ENCODE measurements at places on chromosomes 5 and 9.

GRCh38 chr5:154477382-154478223 is 424 bp downstream of the HAND1 start:
- DNase-seq = no peak

DNA sequence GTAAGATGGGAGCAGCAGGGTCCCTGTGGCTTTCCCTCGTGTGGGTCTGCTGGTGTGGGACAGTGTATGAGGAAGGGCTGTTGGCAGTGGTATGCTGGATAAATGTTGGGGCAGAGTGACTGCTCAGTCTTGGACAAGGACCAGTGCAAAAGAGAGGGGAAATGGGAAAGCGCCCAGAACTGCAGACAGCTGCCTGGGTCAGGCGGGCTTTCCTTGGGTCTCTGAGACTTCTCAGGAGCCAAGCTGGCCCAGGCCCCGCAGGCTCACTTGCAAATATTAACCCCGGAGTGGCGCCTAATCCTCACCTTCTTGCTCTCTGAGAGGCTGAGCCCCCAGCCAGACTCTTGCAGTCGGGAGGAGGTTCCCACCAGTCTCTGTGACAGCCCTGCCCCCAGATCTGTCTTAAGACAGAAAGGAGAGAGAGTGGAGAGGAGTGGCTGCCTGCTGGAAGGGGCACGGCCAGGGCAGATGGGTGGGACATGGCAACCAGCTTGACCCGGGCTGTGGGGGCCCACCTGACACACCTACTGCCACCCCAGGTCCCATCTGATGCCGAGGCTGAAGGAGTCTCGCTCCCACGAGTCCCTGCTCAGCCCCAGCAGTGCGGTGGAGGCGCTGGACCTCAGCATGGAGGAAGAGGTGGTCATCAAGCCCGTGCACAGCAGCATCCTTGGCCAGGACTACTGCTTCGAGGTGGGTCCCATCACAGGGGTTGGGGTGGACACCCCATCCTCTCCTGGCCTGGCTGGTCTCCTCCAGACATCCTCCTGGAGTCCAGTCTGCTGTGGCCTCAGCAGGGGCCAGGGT is 105.2 kb downstream of the DAB2IP start:
- no peak for DNase-seq

GRCh38 chr9:73148447-73148937 is 3.2 kb upstream of the ANXA1 start:
- no peak for DNase-seq

DNA sequence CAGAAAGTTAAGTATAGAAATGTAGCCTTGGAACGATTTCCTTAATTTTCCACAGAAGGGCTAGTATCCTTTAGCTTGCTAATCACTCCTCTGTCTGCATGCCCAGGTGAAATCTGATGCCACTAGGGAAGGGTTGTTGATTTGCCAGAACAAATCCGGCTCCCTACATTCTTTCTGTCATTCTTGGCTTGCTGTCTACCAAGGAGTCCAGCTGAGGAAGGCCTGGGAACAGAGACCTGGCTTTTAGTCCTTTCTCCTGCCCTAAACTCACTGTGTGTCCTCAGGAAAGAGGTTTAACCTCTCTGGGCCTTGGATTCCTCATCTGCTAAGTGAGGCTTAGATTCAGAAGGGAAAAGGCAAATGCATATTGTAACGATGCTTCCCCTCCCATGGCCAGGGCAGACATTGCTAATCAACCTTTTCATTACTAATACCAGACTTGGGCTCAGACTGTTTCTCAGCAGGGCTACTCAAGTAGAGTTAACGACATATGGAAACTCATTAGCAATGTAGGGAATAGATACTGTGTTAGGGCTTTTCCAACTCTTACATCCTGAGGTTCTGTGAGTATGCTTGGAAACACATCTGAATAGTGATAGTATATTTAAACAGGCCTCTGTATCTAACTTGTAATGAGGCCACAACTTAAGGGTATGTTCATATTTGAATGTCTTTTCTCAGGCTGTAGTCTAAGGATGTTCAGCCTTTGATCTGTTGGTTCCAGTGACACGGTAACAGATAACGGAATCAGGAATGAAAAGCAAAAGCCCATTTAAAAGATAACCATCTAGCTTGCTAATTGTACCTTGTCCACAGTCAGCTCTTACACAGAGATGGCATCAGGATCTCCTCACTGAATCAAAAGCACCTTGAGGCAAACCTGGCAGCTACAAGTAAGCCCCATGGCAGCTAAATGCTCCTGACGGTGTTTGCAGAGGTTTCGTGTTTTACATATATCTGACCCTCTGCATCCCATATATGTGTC is 4.1 kb downstream of the GALNT10 start:
- no peak for DNase-seq

DNA sequence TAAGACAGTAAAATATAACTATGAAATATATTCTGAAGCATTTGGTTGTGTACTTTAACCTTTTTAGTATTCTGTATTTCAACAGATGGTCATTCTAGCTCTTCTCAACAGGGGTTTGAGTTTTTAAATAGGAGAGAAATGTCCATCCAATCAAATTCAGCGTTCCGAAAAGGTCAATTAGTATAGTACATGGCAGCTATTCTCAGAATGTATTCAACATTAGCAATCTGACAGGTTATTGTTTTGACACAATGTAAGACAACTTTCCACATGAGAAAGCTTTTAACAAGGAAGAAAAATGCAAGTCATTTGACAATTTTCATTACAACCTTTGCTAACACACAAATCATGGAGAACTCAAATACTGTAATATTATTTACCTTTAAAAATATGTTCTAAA is 996.3 kb upstream of the CDH10 start:
- DNase-seq = no peak

- no peak for DNase-seq
Measured at GRCh38 chr5:94748212-94748611, 129.7 kb downstream of the SLF1 start.

- no peak for DNase-seq
Measured at GRCh38 chr5:172336676-172337285, 53.2 kb upstream of the UBTD2 start.

GRCh38 chr5:78920604-78921003 is 64.5 kb downstream of the ARSB start:
- DNase-seq = no peak

GRCh38 chr5:32123058-32123805 is 50.9 kb downstream of the GOLPH3 start:
- DNase-seq = no peak

DNA sequence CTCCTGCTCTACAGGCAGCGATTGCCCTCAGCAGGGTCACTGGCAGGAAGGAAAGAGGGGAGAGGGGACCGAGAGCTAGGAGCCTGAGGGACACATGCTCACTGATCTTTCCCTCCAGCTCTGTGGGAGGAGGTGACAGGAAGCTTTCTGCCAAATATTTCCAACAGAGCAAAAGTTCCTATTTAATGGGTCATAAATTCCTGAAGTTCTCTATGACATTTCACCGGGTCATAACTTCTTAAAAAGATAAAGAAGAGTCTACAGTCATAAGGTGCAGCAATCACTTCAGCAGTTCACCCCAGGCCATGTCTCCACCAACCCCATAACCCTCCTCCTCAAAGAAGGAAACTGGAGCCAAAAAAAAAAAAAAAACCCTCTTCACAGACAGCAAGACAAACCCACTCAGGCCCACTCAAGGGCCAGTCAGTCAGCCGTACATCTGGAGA is 481.1 kb downstream of the NR2F1-AS1 start:
- DNase-seq = no peak

GRCh38 chr5:3842591-3842990 is 247.0 kb downstream of the IRX1 start:
- no peak for DNase-seq

DNA sequence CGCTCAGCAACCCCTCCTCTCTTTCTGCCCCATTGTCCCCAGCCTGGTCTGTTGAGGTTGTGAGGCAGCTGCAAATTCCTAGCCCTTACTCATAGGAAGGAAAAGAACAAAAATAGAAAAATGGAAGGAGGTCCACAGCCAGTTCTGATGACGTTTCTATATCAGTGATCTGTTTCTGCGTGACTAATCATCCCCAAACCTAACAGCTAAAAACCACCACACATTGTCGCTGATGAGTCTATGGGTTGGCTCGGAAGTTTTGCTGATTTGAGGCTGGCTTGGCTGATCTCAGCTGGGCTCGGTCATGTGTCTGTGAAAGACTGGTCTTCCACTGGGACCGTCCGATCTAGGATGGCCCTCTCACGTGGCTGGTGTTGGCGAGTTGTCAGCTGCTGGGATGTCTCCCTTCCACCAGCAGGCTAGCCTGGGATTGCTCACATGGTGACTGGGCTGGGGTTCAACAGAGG is 200.6 kb upstream of the ZNF618 start:
- no peak for DNase-seq

DNA sequence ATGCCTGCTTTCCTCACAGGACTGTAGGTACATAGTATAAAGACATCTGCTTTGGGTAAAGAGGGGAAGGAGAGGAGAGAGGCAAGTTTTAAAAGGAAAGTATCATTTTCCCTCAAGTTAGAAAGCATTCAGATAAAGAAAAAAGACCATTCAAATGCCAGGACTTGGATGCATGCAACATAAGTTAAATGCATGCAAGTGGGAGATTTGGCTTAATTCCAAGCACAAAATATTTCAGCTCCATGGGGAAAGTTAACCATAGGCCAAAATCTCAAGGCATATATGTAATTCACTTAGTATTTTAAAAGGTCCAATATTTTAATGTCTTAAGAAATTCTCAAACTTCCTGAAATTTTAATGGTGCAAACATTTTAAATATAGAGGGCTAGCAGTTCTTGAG is 36.4 kb downstream of the POU5F2 start:
- DNase-seq = no peak

DNA sequence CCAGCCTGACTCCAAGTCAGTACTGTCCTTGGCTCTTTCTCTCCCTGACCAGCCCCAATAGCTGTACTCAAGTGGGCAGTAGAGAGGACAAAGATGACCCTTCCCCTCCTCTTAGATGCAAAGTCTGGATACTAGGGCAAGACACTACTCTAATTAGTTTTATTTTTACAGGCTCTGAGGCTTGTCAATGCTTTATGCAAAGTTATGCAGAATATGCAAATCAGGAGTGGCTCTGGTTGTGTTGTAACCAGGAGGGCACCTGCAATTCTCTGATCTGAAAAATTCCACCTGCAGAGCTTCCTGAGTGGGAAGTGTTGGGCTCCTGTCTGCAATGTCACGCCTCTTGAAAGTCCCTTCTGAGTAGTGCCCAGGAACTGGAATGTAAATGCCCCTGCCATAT is 201.5 kb downstream of the RGS3 start:
- DNase-seq = no peak

DNA sequence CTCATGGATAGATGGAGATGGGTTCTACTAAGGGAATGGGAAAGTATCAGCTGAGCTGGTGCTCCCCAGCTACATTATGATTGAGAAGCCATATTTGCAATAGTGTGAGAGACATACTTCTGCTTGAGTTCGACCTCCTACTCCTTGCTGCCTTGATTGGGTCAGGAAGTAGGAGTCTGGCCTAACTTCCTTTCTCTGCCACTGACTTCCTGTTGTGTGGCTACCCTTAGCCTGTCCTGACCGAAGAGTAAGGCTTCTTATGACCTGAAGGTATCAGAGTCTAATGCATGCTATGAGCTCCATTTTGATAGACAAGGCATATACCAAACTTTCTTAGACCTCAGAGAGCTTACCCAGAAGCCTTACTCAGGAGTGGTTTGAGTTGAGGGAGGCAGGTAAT is 53.9 kb downstream of the OSTF1 start:
- DNase-seq = no peak

GRCh38 chr5:142698447-142699183 is 12.7 kb upstream of the FGF1 start:
- DNase-seq = no peak
